ENCODE measurements at places on chromosomes 2 and 18.

DNA sequence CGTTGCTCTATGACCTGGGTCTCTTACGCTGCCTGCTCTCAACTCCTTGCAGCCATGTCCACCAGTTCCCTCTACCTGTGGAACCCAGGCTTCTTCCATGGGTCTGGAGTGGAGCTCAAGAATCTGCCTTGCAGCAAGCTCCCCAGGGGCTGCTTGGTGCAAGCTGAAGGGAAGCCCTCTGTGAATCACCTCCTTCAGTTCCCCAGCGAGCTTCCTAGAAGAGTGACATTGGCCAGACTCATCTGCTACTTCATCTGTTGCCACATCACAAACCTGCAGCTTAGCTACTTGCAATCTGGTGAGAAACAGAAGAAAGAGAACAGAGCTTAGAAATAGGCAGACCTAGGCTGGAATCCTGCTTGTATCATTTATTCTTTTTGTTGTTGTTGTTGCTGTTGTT, 9.8 kb upstream of the EFR3B start:
- DNase-seq, result no peak

- no peak for DNase-seq
These were observed 22.1 kb upstream of the CNOT11 start for GRCh38 chr2:101230541-101231001.

DNA sequence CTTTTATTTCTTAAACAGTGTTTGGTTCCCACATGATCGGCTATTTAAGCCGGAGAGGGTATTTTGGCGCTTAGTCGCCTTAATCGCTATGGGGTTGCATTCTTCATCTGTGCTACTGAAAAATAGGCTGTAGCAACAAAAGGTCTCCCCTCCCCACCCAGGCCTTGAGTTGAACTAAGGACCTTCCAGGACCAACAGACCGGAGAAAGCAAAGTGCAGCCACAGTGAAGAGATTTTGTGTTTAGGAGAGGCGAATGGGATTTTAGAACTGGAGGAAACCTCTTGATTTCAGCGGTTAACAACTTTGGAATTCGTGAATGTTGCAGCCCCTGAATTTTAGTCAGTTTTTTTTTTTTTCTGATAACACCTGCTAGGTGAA, 1.4 kb downstream of the ITGA6 start:
- no peak for DNase-seq

DNA sequence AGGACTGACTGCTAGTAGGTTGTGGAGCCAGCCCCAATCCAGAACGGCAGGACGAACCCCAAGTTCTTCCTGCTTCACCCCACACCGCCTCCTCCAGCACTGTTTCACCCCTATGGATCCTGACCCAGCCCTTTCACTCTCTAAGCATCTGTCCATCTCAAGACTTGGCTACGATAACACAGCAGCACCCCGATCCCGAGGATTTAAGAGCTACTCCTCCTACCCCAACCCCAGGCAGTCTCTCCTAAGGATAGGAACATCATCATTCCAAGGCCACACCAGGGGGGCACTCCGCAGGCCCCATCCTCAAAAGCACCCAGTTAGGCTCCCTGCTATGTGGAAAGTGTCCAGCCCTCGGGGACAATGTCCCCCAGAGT, 645 bp downstream of the KCTD18 start:
- no peak for DNase-seq

DNA sequence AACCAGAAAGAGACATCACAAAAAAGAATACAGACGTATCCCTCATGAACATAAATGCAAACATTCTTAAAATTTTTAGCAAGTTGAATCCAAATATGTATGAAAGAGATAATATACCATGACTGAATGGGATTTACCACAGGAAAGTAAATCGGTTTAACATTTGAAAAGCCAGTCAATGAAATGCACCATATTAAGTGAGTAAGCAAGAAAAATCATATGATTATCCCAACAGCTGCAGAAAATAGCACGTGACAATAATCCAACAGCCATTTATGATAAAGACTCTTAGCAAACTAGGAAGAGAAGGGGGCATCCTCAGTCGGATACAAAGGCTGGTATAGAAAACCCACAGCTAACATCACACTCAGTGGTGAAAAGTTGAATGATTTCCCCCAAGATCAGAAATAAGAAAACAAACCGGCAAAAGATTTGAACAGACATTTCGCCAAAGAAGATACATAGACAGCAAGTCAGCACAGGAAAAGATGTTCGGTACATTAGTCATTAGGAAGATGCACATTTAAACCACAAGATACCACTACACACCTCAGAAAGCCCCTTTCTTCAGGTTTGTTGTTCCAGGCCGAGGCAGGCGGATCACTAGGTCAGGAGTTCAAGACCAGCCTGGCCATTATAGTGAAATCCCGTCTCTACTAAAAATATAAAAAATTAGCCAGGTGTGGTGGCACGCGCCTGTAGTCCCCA, 144.3 kb downstream of the INHBB start:
- DNase-seq, result no peak

GRCh38 chr2:207131594-207131993, 34.2 kb downstream of the KLF7 start:
- DNase-seq, result no peak

DNA sequence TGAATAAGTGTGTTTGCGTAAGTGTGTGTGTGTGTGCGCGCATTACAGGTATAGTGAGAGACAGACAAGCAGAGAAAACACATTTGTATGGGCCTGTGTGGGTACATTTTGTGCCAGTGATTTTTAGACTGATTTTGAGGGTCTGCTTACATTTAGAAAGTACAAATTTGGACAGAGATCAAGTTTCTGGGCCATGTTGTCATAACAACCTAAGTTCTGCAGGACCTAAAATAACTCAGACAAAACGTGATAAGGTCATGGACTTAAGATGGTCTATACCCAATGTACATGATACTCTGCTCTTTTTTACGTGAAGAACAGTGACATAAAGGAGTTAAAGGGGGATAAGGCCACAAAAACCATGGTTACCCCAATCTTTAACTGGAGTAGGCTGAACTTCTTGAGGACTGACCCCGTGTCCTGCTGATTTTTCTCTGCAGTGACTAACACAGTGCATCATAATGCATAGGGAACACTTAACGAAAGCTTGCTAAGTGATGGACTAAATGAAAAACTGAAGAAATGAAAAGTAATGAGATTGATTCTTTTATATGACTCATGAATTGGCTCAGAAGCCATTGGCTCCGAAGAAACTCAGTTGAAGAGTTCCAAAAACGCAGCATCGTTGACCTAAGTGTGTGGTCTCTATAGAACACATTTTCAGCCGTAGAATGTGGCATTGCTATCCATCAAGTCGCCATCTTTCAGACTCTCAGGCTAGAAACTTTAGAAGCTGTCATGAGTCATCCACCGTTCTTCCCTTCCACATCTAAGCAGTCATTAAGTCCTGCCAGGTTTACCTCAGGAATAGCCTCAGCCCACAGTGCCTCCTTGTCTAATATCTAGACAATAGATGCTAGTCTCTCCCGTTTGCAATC, 61.6 kb upstream of the NCOA1 start:
- no peak for DNase-seq

DNA sequence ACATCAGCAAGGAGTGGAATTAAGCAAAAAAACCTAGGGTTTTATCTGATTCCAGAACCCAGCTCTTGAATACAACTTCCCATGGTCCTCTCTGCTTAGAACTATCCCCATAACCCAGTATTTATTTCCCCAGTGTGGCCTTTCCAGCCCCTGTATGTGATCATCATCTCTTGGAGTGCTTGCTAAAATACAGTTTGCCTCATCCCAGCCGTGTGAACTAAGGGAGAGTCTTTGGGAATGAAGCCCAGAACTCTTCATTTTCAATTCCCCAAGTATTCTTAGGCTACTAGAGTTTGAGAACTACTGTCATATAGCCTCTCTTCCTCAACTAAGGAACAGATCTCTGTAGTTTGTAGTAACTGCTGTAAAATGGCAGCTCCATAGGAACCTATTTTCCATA, 173.1 kb downstream of the LCLAT1 start:
- no peak for DNase-seq

DNA sequence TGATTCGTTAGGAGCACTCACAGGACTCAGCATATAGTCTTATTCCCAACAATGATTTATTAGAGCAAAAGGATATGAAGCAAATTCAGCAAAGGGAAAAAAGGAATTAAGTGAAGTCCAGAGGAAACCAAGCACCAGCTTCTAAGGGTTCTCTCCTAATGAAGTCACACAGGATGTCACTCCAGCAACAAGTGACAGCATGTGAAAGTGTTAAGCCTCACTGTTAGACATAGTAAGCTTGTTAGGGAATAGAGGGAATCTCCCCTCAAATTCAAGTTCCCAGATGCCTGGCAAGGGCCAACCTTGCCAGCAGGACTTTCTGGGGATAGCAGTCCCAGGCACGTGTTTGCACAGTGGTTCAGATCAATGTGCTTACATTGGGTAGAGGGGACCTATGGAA, 4.4 kb upstream of the SLC30A6 start:
- no peak for DNase-seq

DNA sequence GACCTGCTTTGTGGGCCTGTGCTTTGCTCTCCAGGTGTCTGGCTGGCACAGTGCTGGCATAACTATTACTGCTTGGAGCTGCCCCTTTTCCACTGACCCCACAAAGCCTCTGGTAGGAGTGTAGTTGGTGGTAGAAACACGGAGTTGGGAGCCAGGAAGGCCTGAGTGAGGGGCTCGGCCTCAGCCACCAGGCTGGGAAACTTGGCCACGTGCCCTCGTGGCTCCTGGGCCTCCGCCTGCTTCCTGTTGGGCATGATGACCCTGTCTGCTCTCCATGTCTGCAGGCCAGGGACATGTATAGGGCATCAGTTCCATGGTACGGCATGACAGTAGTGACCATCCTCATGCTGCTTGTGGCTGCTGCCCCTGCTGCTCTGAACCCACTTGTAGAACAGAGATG, 241.2 kb downstream of the FAM210A start:
- DNase-seq, result no peak

- no peak for DNase-seq
These were observed 242.4 kb downstream of the GCA start for GRCh38 chr2:162586311-162586710.

DNA sequence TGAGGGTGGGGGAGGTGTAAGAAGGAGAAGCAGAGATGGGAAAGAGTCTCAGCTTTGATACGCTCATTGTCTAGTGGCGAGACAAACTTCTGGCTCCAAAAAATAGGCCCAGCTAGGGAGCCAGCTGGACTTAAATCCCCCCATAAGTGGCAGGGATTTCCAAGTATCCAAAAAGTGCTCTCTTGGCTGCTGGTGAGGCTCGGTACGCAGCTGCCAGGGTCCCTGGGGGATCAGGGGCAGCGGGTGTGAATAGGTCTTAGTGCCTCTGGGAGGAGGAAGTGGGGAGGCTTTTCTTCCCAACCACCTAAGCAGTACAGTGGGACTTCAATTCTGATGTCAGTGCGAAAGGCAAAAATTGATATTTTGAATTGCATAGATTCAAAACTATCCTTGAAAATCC, 73.5 kb downstream of the ALK start:
- no peak for DNase-seq

DNA sequence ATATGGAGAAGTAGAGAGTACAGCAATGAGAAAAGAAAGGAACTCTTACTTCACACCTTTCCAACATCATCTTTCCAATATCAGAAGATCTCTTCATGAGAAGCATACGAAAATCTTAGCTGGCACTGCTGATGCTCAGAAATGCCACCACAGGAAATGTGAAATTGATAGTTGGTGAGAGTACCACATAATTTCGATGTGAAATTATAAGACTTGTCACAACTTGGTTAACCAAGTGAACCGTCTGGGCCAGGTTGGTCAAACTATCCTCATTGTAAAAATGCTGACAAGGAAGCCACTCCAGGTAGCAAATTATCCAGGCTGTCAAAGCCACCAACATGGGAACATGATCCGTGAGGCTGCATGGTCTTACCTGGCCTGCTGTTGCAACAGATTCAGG, 66.5 kb downstream of the EPG5 start:
- no peak for DNase-seq

- no peak for DNase-seq
These were observed 103.4 kb downstream of the MBD5 start for GRCh38 chr2:148124271-148124670.

DNA sequence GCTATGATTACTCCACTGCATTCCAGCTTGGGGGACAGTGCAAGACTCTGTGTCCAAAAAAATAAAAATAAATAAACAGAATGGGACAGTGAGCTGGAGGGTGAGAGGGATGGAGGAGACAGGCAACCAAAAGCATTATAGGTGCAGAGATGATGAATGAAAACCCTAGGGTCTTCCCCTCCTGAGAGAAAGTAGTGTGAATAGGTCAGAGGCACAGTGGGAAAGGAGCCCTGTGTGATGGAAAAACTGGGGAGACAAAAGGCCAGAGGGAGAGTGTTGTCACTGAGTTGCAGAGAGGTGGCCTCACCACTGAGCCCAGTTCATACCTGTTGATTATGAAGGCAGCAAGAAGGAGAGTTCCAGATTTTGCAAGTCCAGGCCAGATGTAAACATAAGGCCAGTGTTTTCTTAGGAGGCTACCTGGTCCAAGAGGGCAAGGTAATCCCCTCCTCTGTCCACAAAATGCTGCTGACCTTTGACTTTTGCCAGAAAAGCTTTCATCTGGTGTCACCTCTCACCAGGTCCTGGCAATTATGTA, 17.6 kb upstream of the AGFG1 start:
- DNase-seq, result no peak

GRCh38 chr2:33709951-33710350, 110.9 kb upstream of the FAM98A start:
- DNase-seq, result no peak

DNA sequence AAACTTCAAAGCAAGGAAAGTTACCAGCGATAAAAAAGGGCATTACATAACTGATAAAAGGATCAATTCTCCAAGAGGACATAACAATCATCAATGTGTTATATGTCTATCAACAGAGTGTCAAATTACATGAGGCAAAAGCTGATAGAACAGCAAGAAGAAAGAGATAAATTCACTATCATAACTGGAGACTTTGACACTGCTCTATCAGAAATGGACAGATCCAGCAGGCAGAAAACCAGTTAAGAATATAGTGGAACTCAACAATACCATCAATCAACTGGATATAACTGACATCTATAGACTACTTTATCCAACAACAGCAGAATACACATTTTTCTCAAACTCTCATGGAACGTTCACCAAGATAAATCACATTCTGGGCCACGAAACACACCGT, 65.0 kb downstream of the ROCK2 start:
- DNase-seq, result no peak

- no peak for DNase-seq
These were observed 23.4 kb downstream of the ADRA2B start for GRCh38 chr2:96092951-96093350.

GRCh38 chr18:66641056-66641455, 37.2 kb upstream of the CDH19 start:
- DNase-seq, result no peak

- no peak for DNase-seq
These were observed 1541.5 kb downstream of the LRP1B start for GRCh38 chr2:140589273-140589672.
